ENCODE measurements at places on chromosomes 5 and 9. TPM values are rescaled to one million over a fixed set of nuclear protein-coding genes. Genes with fewer than 3 reads are reported as not detected.

The URM1 gene
- total RNA-seq = 22.1 TPM

The SPINK6 gene
- total RNA-seq = not detected

The KLF4 gene
- 225 TPM for total RNA-seq

The INSL4 gene
- not detected for total RNA-seq

The AQP3 gene
- 9.9 TPM for total RNA-seq

The STK32A gene
- 7.7 TPM for total RNA-seq

The MLANA gene
- total RNA-seq = not detected

The NTRK2 gene
- total RNA-seq = 13.9 TPM

The GADD45G gene
- total RNA-seq = 14.8 TPM

The ANKRD20A1 gene
- total RNA-seq = 0.72 TPM

The NRG2 gene
- 3.3 TPM for total RNA-seq

The DMRT3 gene
- total RNA-seq = not detected

The RIGI gene
- total RNA-seq = 6.6 TPM

The GZMA gene
- 4.8 TPM for total RNA-seq

The PCDHB14 gene
- 2.0 TPM for total RNA-seq

The CDX1 gene
- total RNA-seq = not detected

The SPRY4 gene
- total RNA-seq = 43.8 TPM

The TOR2A gene
- 13.3 TPM for total RNA-seq

DNA sequence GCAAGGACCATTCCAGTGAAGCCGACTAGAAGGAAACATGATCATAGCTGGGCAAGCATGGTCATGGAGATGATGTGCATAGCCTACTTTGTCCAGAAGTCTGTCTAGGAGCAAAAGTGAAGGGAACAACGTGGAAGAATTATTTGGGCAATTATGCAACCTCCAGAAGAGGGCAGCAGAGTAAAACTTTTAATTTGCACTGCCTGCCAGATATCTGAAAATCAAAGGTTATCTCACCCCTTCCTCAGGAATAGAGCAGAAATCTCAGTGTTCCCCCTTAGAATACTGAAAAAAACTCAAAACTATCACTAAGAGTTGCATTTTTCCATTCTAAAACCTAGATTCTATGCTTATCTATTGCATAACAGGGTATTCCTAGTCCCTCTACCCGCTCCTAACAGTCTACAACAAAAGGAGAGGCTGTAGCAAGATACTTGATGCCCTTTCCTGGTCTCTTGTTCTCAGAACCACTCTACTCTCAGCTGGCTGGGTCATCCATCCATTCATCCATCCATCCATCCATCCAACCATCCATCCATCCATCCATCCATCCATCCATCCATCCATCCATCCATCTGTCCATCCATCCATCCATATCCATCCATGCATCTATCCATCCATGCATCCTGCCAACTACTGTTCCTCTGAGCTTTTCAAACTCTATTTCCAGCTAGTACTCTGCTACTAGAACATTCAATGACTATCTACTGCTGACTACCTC lies 8.4 kb upstream of the SETD9 start:
- no peak for DNase-seq

GRCh38 chr5:160694896-160695295 lies 157.1 kb downstream of the ATP10B start:
- DNase-seq = no peak

- no peak for DNase-seq
These were observed 70.3 kb upstream of the ASTN2 start for GRCh38 chr9:117485176-117485575.

GRCh38 chr5:41869724-41870626 lies at the start of gene OXCT1:
TSS of gene OXCT1 (minus strand) at chr5:41870425. CDS start at chr5:41870358, 67 bp downstream.
- peak; percentile 58 for DNase-seq

GRCh38 chr9:124411514-124412227 lies 3.6 kb downstream of the PSMB7 start:
- DNase-seq = no peak

DNA sequence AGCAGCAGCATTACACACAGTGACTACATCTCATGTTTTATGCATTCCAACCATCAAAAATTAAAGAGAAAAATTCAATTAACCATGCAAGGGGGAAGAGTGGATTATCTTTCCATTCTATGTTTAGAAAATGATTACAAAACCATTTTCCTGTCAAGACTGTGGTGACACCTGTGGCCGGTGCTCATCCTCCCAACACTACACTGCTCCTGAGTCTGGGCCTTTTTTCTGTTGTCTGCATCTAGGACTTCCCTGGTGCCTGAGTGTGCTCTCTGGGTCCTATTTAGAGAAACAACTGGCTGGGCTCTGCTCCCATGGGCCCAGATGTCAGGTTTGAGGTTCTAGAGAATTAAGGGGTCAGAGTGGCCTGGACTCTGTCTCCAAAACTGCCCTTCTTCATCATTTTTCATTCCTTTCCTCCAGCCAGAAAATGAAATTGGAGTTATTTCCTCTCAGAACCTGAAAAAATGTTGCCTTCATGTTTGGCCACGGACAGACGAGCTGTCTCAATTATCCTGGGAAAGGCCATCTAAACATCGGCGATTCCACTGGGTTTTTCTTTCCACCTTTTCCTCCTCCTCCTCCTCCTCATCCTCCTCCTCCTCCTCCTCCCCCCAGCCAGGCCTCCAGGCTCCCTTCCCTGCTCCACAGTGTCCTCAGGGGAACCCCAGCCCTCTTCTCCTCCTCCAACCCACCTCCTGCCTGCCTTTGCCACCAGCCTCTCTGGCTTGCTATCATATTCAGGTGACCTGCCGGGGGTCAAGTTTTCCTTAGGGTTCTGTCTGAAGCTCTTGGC lies 11.4 kb upstream of the ARSI start:
- no peak for DNase-seq

GRCh38 chr5:7683753-7684152 lies 167.2 kb downstream of the CFAP90 start:
- DNase-seq = no peak

- no peak for DNase-seq
These were observed 153.6 kb downstream of the TMC1 start for GRCh38 chr9:72674961-72675360.

GRCh38 chr9:32832346-32832745 lies 49.0 kb downstream of the TMEM215 start:
- no peak for DNase-seq

- no peak for DNase-seq
These were observed 34.3 kb downstream of the MAP3K1 start for GRCh38 chr5:56849671-56850070.

DNA sequence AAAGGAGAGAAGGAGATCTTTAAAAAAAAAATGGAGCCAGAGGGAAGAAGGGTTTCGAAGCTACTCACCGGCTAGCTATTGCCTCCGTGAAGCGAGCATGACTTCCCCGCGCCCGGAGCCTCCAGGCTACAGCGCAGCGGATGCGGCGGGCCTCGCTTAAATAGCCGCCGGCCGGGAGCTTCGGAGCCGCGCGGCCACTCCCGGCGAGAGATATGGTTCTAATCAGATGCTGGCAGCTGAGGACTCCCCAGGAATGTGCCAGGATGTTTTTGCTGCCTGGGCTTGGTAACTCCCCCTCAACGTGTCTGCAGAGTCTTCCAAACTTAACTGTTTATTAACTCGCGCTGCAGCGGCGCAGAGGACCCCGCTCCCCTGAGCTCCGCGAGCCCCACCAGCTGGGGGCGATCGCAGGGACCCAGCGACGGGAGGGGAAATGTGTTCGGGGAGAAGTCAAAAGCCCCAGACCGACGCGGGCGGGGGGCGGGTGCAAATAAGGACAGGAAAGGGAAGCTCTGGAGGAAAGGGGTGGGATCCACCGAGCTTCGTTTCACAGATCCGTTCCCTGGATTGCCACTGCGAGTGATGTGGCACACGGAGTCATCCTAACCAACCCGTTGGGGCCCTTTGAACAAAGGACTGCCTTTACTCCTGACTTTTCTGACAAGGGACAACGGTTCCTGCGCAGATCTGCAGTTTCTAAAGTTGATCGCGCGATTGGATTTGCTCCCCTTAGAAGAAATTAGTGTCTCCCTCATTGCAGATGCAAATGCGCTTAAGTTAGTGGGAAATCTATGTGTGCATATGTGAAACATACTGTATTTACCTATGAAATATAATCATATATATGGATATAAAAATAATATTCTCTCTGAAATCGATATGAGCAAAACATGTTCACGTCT lies at the start of gene DAB2:
TSS of gene DAB2 (minus strand) at position 245 of the 902 bp plus-strand sequence. CDS start 30,660 bp downstream, outside the sequence.
- DNase-seq = peak; percentile 64

GRCh38 chr5:145902421-145902820 lies 29.6 kb upstream of the GRXCR2 start:
- DNase-seq = no peak

DNA sequence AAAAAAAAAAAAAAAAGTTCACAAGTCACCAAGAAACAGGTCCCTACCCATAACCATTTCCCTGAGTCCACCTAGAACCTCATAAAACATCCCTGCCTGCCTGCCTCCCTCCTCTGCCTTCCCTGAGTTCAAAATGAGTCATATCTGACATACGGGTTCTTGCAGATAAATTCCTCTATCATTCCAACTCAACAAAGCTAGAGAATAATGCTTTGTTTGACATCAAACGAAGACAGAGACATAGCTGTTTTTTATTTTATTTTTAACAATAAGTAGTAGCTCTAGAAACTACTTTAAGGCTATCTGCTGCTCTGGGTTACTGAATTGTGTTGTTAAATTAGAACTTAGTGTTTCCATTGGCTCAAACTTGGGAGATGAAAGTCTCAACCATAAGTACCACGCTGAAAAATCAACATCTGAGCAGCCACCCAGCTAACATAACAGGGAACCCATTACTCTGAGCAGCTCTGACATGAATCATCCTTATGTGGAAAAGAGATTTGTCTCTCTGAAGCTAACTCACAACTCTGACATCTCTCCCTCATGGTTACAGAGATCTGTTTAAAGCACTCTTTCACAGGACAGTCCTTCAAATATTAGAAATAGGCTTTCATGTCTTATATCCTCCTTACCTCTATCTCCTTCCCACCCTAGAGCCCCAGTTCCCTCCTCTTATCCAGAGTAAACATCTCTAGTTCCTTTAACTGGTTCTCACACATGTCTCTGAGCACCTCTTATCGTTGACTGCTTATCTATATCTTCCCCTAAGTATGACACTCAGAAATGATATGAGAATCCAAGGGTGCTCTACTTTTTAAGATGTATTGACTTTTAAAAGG lies 12.1 kb downstream of the TMEM245 start:
- no peak for DNase-seq

- DNase-seq = no peak
These were observed 269.9 kb upstream of the MSX2 start for GRCh38 chr5:174454464-174454863.

GRCh38 chr5:139636975-139637408 lies 11.2 kb upstream of the CXXC5 start:
- no peak for DNase-seq

DNA sequence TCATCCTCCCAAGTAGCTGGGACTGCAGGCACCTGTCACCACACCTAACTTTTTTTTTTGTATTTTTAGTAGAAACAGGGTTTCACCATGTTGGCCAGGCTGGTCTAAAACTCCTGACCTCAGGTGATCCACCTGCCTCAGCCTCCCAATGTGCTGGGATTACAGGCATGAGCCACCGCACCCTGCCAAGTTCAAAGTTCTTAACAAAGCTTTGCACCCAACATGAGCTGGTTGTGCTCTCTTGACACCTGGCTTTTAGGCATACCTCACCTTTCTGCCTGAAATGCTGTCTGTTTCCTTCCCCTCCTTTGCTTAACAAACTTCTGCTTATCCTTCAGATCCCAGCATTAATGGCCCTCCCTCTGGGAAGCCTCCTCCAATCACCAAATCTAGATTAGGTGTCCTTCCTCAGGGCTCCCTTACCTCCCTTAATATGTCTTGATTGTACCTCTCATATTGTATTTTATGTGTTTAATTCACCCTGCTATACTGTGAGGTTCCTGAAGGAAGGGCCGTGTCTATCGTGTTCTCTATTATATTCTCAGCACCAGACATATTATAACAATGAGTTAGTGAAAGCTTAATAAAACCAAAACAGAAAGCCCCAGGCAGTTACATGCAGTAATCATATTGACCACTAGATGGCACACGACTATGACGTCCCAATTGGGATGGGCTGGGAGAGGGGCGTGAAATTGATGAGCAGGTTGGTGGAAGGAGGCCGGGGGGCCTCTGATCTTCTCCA lies 62.9 kb upstream of the PPARGC1B start:
- DNase-seq = no peak

- DNase-seq = no peak
These were observed 11.1 kb downstream of the HNRNPAB start for GRCh38 chr5:178215280-178216002.

GRCh38 chr9:124296796-124297550 lies 39.2 kb downstream of the NEK6 start:
- DNase-seq = no peak

DNA sequence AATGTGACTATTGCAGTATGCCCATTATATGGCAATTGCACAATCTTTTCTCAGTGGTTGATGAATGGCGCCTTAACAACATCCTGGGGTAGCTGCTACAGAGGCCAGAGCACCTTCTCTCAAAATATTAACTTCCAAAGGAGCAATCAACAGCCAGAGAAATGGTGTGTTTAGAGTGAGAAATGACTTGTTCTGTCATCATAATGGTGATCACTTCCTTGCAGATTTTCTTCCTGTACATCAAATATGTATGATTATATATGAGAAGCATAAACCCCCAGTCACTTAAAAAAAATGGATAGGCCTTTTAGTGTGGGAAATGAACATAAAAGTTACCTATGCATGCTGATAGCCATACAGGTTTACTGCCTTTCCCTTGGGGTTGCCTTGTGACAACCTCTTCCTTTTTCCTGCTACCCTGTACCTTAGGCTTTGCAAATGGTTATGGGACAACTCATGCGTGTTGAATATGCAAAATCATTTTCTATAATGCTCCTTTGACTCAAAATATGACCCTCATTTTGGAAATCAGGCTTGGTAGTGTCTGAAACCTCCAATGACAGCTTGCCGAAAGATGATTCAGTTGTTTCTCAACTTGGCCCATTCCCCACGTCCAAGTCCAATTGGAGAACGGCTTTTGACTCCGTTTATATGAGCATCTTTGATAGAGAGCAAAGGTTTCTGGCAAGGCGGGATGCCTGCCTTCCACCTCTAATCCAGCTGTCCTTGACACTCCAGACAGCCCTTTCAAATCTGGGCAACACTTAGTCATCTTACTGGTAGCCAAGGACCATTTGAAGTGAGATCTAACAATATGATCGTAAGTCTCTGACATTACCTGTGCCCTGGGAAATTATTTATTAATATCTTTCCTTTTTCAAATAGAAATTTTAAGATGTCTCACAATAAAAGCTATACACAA lies 69.3 kb downstream of the SLC1A1 start:
- DNase-seq = no peak

- DNase-seq = no peak
These were observed 65.8 kb downstream of the C5orf15 start for GRCh38 chr5:133902511-133903118.

- no peak for DNase-seq
These were observed 502.8 kb downstream of the BNC2 start for GRCh38 chr9:16367605-16368231.

- DNase-seq = no peak
These were observed 494.5 kb upstream of the GRAMD2B start for GRCh38 chr5:125928663-125929062.

GRCh38 chr5:138824924-138825863 lies 49.9 kb downstream of the LRRTM2 start:
- no peak for DNase-seq

- no peak for DNase-seq
These were observed 175.6 kb downstream of the TMEM161B start for GRCh38 chr5:88092958-88093605.

GRCh38 chr9:107387409-107387808 lies 102.2 kb downstream of the KLF4 start:
- no peak for DNase-seq
